ENCODE measurements at places on chromosomes 11 and 22.

DNA sequence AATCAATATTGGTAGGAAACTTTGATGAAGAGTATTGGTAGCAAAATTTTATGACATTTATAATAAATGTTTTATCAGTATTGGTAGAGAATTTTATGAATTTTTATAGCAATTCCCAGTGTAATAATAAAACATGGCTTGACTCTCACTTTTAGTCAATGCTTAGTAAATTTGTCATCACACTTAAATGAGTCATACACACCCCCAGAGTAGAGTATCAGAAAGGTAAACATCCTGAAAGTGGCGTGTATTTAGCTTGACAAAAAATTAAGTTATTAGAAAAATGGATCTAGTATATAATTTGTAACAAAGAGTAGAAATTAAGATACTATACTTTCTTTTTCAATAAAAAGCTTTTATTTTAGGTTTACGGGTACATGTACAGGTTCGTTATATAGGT is 2.6 kb downstream of the MS4A3 start:
- DNase-seq = no peak

DNA sequence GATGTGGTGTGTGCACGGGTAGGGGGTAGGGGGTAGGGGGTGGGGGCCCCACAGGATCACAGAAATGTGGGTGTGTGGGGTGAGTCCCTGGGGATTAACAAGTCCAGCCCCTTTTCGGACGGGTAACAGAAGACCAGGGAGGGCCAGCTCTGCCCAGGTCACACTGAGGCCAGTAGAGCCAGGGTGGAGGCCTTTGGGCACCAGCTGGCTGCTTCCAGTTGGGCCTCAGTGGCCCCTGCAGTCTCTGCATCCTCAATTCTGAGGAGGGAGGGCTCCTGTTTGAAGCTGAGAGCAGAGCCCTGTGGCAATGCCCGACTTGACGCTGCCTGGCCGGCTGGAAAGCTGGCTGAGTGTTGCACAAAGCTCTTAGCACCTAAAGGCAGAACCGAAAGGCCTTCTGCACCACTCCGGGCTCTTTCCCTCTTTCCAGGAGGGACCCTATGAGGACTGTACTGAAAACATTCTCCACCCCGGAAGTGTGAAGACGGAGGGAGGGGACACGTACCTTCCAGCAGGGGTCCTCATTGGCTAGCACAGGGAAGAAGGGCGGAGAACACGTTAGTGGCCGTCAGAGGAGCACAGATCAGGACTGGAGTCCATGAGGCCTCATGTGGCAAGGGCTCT is 120.4 kb downstream of the PHF21B start:
- DNase-seq = no peak

DNA sequence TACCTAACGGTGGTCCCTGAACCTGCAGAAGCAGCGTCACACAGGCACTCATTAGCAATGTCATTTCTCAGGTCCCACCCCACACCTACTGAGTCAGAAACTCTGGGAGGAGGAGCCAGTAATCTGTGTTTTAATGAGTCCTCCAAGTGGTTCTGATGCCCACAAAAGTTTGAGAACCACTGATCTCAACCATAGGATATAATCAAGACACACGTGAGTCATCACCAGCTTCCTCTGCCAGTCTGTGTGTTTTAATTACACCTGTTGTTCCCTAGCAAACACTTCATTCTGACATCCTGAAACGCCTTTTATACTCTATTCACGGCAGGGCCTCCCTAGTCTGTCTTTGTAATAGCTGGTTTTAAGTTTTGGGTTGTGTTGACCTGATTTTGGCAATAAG is 5.8 kb downstream of the TECTA start:
- DNase-seq = no peak

DNA sequence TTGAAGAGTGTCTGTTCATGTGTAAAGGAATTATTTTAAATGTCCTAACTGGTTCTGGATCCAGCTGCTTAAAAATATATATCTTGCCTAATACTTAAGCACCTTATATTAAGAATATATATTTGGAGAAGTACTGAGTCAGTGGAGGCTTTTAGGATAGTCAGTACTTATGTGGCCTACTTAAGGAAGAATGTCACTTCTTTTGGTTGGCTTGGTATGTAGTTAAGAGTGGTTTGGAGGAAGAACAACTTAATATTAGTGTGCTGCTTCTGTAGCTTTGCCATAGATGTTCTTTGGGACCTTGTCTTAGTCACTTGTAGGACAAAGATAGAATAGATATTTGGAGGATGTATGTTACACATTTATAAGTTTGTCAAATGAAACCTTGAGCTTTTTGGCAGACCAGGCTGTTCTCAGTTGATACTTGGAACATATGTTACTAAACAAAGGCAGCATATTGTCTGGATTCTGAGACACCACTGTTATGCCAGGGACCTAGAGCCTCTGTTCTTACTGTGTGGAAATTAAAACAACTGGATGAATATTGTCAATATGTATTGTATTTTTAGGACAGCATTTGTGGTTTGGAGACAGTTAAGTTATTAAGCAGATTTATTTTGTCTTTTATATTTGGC is 4.9 kb downstream of the HIPK3 start:
- no peak for DNase-seq

DNA sequence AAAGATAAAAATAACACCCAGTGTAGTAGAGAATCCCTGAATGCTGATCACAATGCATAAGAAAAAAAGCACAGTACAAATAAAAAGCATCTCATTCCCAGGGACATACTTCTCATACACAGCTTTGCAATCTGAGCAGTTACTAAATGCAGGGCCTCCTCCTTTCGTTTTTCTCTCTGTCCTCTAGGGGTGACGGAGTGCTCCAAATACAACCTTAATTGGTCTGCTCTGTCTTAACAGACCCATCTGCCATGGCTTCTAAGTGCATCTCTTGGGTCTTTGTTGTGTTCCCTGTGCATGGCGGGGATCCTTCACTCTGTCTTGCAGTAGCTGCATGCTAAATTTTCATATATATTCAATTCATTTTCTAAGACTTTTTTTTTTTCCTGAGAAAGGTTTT is 1114.2 kb upstream of the RAG2 start:
- no peak for DNase-seq

All from BJ (cell line).